ENCODE measurements at places on chromosomes 1 and 21.

- DNase-seq: no peak
These were observed 20.1 kb upstream of the PCBP3 start for GRCh38 chr21:45623436-45623835.

GRCh38 chr1:160797271-160797709 lies 1.3 kb downstream of the LY9 start:
- DNase-seq: no peak

DNA sequence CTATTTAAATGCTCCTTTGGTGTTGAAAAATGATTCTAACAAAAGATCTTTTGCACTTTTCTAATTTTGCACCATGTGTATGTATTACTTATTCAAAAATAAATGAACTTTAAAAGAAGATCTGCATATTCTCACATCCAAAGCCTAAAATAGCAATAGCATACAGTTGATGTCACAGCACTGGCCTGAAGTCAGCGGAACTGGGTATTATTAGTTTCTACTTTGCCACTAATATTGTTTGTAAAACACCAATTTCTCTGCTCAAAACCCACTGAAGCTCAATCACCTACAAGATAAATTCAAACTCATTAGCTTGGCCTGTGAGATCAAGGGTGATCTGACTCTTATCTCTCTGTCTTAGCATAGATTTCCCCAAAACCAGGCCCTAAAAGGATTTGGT lies 34.5 kb upstream of the BCAR3 start:
- DNase-seq: no peak

GRCh38 chr1:54008876-54009275 lies 9.1 kb downstream of the LDLRAD1 start:
- DNase-seq: no peak
